ENCODE measurements at places on chromosomes 12 and 14.
A peak's percentile ranks its signal among the peaks of the same experiment; 100 is the strongest.

DNA sequence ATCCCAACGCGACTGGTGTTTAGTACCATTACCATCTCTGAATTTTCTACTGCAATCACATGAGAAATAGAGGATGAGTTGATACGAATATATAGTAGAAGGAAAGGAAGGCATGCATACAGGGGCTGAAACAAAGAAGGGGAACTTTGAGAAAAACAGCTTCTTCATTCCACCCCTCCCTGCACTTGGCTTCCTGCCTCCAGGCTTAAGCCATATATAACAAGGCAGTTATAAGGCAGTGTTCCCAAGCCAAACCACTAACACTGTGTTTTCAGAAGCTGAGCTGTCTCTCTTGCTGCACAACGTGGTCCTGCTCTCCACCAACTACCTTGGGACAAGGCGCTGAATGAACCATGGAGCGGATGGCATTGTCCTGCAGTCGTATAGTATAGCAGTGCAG, 11.0 kb downstream of the LETMD1 start:
- H3K4me3 ChIP-seq: no peak overlapping the region
- no peak overlapping the region for H3K27ac ChIP-seq
- H3K36me3 ChIP-seq: peaks cover 53% of the 10 kb centered on the region
- H3K27me3 ChIP-seq: no peaks in the 10 kb centered on the region
- DNase-seq: no peak

- no peaks in the 10 kb centered on the region for H3K36me3 ChIP-seq
- peaks cover 86% of the 10 kb centered on the region for H3K27me3 ChIP-seq
- H3K4me3 ChIP-seq: no peak overlapping the region
- H3K27ac ChIP-seq: no peak overlapping the region
- H3K4me1 ChIP-seq: peaks cover 4% of the 10 kb centered on the region
- no peak for DNase-seq
Measured at GRCh38 chr14:60506462-60506984, 2.4 kb upstream of the SIX6 start.

DNA sequence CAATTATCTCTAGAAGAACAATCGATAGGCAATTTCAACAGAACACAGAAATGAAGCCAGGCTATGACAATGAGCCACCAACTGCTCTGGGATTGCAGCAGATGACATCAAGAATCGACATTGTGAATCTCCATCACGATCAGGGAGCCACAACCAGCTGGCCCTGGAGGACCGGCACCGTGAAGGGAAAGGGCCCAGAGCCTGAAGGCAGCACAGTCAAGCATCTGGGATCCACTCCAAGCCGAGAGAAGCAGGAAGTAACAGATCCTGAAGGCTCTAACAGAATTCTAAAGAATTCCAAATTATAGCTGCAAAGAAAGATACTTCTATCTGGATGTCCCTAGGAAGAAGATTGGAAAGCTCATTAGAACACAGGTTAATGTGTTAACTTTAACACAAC, 61.0 kb downstream of the LRRC74A start:
- no peaks in the 10 kb centered on the region for H3K36me3 ChIP-seq
- no peak for DNase-seq
- peaks cover 4% of the 10 kb centered on the region for H3K4me1 ChIP-seq
- H3K27ac ChIP-seq: no peak overlapping the region
- no peak overlapping the region for H3K4me3 ChIP-seq
- H3K27me3 ChIP-seq: peaks cover 2% of the 10 kb centered on the region

- no peaks in the 10 kb centered on the region for H3K27me3 ChIP-seq
- no peak for DNase-seq
- H3K27ac ChIP-seq: no peak overlapping the region
Measured at GRCh38 chr12:19588951-19589350, 149.7 kb downstream of the AEBP2 start.

GRCh38 chr14:74571901-74572725, 39.9 kb downstream of the LTBP2 start:
- H3K36me3 ChIP-seq: no peaks in the 10 kb centered on the region
- DNase-seq: peak; percentile 18
- peaks cover 17% of the 10 kb centered on the region for H3K27me3 ChIP-seq
- peaks cover 24% of the 10 kb centered on the region for H3K4me1 ChIP-seq
- no peak overlapping the region for H3K4me3 ChIP-seq

- DNase-seq: no peak
- H3K4me3 ChIP-seq: no peak overlapping the region
- H3K4me1 ChIP-seq: no peaks in the 10 kb centered on the region
- H3K27ac ChIP-seq: no peak overlapping the region
- H3K27me3 ChIP-seq: peaks cover 2% of the 10 kb centered on the region
Measured at GRCh38 chr14:32312010-32312331, 17.1 kb upstream of the AKAP6 start.

GRCh38 chr12:78568321-78569020, 296.1 kb upstream of the SYT1 start:
- H3K27ac ChIP-seq: no peak overlapping the region
- H3K36me3 ChIP-seq: no peaks in the 10 kb centered on the region
- H3K4me1 ChIP-seq: no peaks in the 10 kb centered on the region
- no peak for DNase-seq
- no peaks in the 10 kb centered on the region for H3K27me3 ChIP-seq

- DNase-seq: no peak
- peaks cover 42% of the 10 kb centered on the region for H3K36me3 ChIP-seq
- H3K27ac ChIP-seq: peak overlapping the region; percentile 90
- no peaks in the 10 kb centered on the region for H3K27me3 ChIP-seq
- H3K4me3 ChIP-seq: peak overlapping the region; percentile 92
Measured at GRCh38 chr12:121628536-121628935, 2.2 kb downstream of the ORAI1 start.

DNA sequence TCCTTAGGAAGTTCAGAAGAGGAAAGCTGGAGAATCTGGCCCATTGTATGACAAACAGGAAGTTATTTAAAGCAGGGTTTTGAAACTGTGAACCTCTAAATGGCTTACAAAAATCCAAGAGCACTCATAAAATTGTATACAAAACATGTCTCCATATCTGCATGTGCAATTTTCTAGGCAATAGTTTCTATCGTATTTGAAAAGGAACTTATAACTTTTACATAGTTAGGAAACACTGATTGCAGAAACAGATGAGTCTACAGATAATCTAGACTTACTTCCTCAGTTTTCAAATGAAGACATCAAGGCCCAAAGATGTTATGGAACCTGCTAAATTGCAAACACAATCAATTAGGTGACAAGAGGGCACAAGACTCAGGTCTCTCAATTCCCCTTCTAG, 53.3 kb upstream of the ETV6 start:
- no peaks in the 10 kb centered on the region for H3K27me3 ChIP-seq
- no peak for DNase-seq
- peaks cover 2% of the 10 kb centered on the region for H3K4me1 ChIP-seq
- no peak overlapping the region for H3K27ac ChIP-seq

- no peak for DNase-seq
- no peak overlapping the region for H3K4me3 ChIP-seq
- no peaks in the 10 kb centered on the region for H3K36me3 ChIP-seq
- peaks cover 45% of the 10 kb centered on the region for H3K27me3 ChIP-seq
Measured at GRCh38 chr14:99821519-99822508, 28.6 kb downstream of the EML1 start.

DNA sequence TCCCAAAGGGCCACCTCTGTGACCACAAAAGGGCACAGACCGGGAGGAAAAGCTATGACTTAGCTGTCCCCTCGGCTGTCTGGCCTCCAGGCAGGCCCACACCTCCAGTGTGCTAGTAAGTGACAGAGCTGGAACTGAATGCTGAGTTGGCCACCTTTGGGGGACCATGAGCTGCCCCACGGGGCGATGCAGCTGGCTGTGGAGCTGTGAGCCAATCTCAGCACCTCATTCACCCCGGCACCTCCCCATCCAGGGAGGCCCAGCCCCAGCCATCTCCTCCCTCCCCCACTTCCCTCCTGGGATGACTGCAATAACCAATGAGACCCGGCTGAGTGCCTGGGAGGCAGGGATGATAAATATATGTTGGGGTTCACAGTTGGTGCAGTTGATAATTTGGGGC, 12.2 kb upstream of the TESC start:
- no peaks in the 10 kb centered on the region for H3K36me3 ChIP-seq
- peaks cover 9% of the 10 kb centered on the region for H3K27me3 ChIP-seq
- no peak for DNase-seq
- no peak overlapping the region for H3K4me3 ChIP-seq
- no peak overlapping the region for H3K27ac ChIP-seq

- H3K4me1 ChIP-seq: no peaks in the 10 kb centered on the region
- H3K27ac ChIP-seq: no peak overlapping the region
- no peak for DNase-seq
- no peak overlapping the region for H3K4me3 ChIP-seq
- H3K27me3 ChIP-seq: peaks cover 3% of the 10 kb centered on the region
- H3K36me3 ChIP-seq: no peaks in the 10 kb centered on the region
Measured at GRCh38 chr14:69291891-69292561, 32.1 kb downstream of the GALNT16 start.

DNA sequence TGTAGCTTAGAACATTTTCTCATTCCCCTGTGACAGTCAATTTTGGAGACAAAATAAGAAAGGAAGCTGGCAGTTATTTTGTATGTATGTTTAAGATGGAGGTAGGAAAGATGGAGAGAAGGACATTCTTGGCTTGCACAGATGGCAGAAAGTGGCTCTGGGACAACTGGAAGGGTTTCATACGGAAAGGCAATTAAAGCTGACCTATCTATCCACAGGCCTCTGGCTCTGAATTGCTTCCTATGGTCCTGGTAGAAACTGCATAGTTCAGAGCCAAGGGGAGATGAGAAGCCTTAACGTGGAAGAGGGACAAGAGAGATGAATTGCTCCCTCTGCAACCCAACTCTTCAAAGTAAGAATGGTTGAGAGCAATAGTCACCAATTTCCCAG, 8.0 kb upstream of the NPFF start:
- H3K36me3 ChIP-seq: peaks cover 29% of the 10 kb centered on the region
- DNase-seq: no peak
- H3K27ac ChIP-seq: no peak overlapping the region

GRCh38 chr14:58659846-58660245, 22.1 kb downstream of the DACT1 start:
- H3K4me1 ChIP-seq: peaks cover 22% of the 10 kb centered on the region
- H3K27me3 ChIP-seq: no peaks in the 10 kb centered on the region
- no peak overlapping the region for H3K4me3 ChIP-seq
- no peak for DNase-seq
- no peaks in the 10 kb centered on the region for H3K36me3 ChIP-seq

DNA sequence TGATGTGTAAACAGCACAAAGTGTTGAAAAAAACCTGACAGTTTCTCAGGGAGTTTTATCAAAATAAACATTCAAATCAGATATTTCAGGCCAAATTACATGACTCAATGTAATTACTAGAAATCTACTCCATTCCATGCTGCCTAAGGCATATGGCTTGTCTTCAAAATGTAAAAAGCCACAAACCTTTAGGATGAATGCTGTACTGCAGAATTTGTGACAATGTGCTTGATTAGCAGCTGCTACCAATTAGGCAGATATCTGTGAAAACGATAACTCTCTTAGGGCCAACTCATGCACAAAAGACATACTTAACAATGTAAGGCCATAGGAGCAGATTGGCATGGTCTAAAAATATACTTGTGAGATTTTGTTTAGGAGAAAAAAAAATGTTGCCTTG, 267.0 kb downstream of the DACT1 start:
- H3K4me1 ChIP-seq: no peaks in the 10 kb centered on the region
- no peak overlapping the region for H3K27ac ChIP-seq
- H3K27me3 ChIP-seq: no peaks in the 10 kb centered on the region
- H3K36me3 ChIP-seq: no peaks in the 10 kb centered on the region
- H3K4me3 ChIP-seq: no peak overlapping the region

GRCh38 chr14:101215927-101216326, 312.4 kb upstream of the RTL1 start:
- DNase-seq: no peak
- H3K36me3 ChIP-seq: no peaks in the 10 kb centered on the region
- H3K4me3 ChIP-seq: no peak overlapping the region
- H3K4me1 ChIP-seq: no peaks in the 10 kb centered on the region
- H3K27me3 ChIP-seq: no peaks in the 10 kb centered on the region

DNA sequence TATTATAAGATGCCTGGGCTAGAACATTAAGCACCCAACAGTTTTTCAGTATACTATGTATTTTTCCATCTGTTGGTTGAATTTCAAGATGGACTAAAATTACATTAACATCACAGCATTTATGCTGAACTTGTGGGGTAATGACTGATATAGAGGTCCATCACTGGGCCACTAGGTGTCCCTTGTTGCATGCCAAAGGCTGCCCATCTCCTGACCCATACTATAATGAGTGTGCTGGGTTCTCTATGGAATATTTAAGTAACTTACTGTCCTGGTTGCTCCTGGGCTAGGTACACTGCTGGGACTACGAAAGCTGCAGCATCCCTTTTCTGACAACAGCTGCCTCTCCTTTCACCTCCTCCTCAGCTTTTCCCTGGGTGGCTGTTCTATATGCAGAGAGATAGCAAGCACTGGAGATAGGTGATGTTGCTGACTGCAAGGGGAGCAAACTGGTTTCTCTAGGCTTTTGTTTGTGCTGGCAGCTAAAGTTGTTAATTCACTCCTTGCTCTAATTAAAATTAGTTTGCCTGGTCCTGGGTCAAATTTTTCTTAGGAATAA, 138.6 kb upstream of the TRHDE start:
- no peak for DNase-seq
- no peaks in the 10 kb centered on the region for H3K27me3 ChIP-seq
- no peak overlapping the region for H3K27ac ChIP-seq
- no peak overlapping the region for H3K4me3 ChIP-seq

DNA sequence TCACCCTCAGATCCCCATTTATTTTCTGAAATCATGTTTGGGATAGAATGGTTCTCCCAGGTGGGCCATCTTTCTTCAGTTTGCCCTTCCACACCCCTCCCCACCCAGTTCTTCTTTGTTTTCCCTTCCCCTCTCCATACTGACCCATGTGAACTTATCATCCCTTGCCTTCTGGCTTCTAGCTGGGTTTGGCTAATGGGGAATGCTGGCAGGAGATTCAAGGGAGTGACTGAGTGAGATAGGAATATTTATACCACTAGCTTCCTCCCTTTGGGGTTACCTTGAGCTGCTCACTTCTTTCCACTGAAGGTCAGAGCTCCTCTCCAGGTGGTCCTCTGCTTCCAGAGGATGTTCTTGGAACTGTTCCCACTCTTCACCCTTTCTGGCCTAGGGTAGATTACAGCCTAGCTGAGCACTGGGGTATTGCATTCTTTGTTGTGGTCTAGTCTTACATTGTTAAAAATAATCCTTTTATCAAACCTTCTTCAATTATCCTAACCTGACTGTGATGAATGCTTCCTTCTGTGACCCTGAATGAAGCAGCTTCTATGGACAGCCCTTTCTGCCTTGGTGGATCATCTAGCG, 88.3 kb upstream of the ATP2B1 start:
- H3K27me3 ChIP-seq: no peaks in the 10 kb centered on the region
- H3K4me1 ChIP-seq: no peaks in the 10 kb centered on the region
- H3K36me3 ChIP-seq: no peaks in the 10 kb centered on the region
- DNase-seq: no peak
- no peak overlapping the region for H3K27ac ChIP-seq
- H3K4me3 ChIP-seq: no peak overlapping the region

GRCh38 chr12:91811481-91812287, 334.0 kb downstream of the BTG1 start:
- H3K27ac ChIP-seq: no peak overlapping the region
- H3K4me1 ChIP-seq: peaks cover 9% of the 10 kb centered on the region
- H3K36me3 ChIP-seq: peaks cover 10% of the 10 kb centered on the region

GRCh38 chr12:97754306-97754705, 291.7 kb downstream of the RMST start:
- H3K27me3 ChIP-seq: no peaks in the 10 kb centered on the region
- H3K4me3 ChIP-seq: no peak overlapping the region
- no peaks in the 10 kb centered on the region for H3K36me3 ChIP-seq
- DNase-seq: no peak

GRCh38 chr14:74693191-74693590, 19.7 kb downstream of the AREL1 start:
- no peak overlapping the region for H3K27ac ChIP-seq
- no peaks in the 10 kb centered on the region for H3K27me3 ChIP-seq
- DNase-seq: no peak
- H3K36me3 ChIP-seq: peaks cover 22% of the 10 kb centered on the region
- peaks cover 5% of the 10 kb centered on the region for H3K4me1 ChIP-seq
